ENCODE measurements at places on chromosomes 2 and 18.

DNA sequence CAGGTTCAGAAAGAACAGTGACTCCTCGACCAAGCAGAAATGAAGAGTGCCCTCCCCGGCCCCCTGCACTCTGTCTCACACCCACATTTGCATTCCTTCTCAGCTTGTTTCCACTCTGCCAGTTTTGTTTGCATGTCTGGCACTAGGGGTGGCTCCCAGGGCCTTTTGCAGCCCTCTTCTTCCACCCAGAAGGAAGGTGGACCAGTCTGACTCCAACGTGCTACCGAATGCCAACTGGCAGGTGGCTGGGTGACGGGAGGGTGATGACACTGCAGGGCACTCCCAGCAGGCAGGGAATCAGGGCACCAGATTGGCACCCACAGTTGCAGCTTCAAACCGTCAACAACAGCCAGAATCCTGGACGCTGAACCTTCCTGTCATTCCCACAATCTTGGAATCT is 371.1 kb downstream of the TXNL1 start:
- DNase-seq: no peak

DNA sequence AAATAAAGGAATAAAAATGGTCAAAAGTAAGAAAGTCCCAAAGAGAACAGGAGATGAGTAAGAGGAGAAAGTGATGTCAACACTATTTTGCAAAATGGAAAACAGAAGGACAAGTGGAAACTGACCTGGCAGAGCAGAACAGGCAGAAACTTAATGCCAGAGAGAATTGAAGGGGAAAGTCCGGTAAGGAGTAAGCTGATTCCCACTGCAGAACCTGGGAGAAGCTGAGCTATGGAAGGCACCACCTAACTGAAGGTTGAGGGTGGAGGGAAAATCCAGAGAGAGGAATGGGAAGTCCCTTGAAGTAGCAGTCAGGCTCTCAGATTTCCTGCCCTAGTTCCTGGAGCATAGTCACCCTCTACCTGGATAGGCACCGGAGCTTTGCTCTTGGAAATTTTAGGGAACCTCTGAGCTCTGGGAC is 59.8 kb downstream of the MOGAT1 start:
- no peak for DNase-seq

GRCh38 chr2:135984199-135985017 is 1.0 kb downstream of the DARS1 start:
- DNase-seq: no peak

- DNase-seq: no peak
Observed at GRCh38 chr2:176743671-176744070, 468.9 kb upstream of the HNRNPA3 start.

DNA sequence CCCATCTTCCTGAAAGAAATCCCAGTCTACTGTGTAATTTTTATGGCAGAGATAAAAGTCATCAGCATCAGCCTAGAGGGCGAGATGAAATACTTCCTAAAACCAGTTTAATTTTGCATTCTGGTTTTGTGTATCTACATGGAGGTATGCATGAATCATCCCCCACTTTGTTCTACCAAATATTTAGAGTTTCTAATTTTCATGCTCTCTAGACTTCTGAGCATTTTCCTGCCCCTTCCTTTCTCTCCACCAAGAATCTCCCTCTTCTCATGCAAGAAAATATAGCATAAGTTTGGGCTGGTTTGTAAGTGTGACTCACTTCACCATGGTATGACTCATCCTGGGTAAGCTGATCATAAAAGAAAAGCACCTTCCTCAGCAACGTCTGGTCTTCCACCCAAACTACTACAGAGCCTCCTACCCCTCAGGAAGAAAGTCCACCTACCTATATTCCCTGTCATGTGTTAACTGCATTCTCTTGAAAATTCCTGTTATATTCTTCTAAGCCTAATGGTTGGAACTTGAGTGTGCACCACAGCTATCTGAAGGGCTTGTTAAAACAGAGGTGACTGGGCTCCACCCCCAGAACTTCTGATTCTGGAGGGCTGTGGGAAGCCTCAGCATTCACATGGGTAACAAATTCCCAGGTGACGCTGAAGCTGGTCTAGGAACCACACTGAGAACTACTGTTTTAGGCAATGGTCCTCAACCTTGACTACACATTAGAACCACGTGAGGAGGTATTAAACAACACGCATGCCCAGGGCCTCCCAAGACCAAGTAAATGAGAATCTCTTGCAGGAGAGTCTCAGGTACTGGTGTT is 37.4 kb upstream of the RAPGEF4 start:
- peak; percentile 22 for DNase-seq

GRCh38 chr18:58307441-58307840 is 263.4 kb downstream of the NEDD4L start:
- no peak for DNase-seq

- DNase-seq: no peak
Observed at GRCh38 chr2:35585972-35586371, 769.6 kb upstream of the CRIM1 start.

- no peak for DNase-seq
Observed at GRCh38 chr2:154161286-154161685, 289.6 kb downstream of the GALNT13 start.

GRCh38 chr18:9742524-9743131 is 34.5 kb downstream of the RAB31 start:
- DNase-seq: no peak

DNA sequence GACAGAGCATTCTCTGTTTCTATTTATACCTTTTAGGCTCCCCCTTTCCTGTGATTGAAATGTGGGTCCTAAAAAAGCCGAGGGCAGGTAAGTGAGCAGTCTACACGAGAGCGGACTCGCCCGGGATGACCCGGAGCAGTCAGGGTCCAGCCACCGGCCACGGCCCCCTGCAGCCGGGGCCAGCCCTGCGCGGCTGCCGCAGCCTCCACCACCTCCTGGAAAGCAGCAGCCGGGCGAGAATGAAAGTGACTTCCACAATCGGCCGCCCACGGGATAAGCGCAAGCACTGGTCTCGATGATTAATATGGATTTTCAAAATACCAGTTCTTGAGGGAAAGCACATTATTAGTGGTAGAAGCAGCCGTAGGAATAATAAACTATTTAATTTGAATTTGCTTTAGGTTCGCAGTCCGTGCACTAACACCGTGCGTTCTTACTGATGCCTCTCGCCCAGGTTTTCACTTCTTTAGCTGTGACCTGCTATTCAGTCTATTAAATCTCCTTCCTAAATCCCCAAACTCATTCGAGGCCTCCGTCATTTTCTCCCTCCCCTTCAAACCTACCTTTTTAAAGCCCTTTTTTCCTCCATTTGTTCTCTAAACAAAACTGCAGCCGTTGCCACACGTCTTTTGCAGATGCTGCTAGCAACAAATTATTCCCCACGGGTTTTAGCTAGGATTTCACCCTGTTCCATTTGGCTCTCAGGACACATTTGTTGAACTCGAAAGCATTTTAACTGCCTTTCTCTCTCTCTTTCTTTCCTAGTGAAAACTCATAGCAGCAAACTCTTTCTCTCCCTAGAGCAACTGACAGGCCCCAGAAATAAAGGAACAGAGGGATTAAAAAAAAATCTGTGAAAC is 1015.1 kb upstream of the PIK3C3 start:
- no peak for DNase-seq

DNA sequence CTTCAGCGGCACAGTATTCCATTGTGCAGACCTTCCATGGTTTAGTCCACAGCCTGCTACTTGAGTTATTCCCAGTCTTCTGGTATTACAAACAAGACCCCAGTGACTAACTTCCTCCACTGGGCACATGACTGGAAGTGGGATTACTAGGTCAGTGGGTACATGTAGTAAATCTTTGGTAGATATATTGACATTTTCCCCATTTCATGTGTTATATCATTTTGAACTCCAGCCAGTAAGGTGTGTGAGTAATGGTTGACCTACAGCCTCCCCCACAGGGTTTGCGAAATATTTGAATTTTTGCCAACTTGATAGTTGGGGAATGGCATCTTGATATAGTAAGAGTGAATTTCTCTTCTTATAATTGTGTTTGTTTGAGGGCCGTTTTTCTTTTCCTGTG is 58.8 kb downstream of the RNF144A start:
- DNase-seq: no peak

GRCh38 chr2:134107402-134107801 is 146.5 kb upstream of the MGAT5 start:
- DNase-seq: no peak

DNA sequence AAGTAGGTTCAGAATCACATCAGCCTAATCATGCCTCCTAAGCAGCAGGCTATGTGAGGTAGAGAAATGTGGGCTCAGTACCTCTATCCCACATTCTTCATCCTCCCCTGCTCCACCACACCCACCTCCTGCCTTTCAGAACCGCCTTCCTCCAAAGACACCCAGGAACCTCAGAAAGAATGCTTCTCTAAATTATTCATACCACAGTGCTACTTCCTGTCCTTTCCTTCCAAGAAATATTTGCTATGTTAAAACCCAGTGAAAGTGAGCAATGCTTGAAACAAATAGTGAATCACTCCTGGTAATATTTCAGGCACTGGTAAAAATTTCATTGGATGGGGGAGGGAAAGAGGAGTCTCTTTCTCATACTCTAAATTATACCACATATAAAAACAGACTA is 24.0 kb upstream of the CREB1 start:
- peak; percentile 36 for DNase-seq

DNA sequence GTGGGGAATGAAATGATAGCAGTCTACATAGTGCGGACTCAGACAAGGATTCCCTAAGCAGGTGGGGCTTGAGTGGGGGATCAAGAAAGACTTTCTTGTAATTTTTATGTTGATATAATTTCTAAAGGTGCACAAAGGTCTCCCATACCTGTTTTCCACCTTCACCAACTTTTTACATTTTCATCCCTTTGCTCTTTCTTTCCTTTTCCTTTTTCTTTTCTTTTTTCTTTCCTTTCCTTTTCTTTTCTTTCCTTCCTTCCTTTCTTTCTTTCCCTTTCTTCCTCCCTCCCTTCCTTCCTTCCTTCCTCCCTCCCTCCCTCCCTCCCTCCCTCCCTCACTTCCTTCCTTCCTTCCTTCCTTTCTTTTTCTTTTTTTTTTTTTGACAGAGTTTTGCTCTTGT is 10.1 kb upstream of the TRMT61B start:
- no peak for DNase-seq

GRCh38 chr18:3329471-3329870 is 67.5 kb downstream of the MYL12B start:
- no peak for DNase-seq

GRCh38 chr2:241541564-241542277 is 16.8 kb upstream of the BOK start:
- no peak for DNase-seq

- DNase-seq: no peak
Observed at GRCh38 chr2:54701029-54701428, 22.4 kb upstream of the EML6 start.

- no peak for DNase-seq
Observed at GRCh38 chr18:54220406-54220805, 4.1 kb downstream of the MBD2 start.

GRCh38 chr2:236717120-236717519 is 147.5 kb downstream of the ACKR3 start:
- no peak for DNase-seq

- DNase-seq: no peak
Observed at GRCh38 chr2:8432706-8433336, 249.0 kb upstream of the ID2 start.

GRCh38 chr2:66596256-66596655 is 161.3 kb downstream of the MEIS1 start:
- DNase-seq: no peak

DNA sequence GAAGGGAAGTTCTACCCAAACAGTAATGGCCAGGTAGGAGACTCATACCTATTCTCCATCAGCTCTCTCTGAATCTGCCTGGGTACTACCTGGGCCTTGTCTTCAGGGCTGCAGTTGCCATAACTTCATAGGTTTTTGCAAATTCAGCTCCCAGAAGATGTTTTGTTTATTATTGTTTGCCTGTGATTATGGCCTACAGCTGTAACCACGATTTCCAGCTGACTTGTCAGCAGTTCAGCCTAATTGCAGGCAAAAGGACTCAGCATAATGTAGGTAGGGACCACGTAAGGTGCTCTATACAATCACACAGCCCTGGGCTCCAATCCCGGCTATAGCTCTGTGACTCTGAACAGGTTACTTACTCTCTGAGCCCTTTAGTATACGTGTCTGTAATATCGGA is 187.0 kb upstream of the FN1 start:
- no peak for DNase-seq

DNA sequence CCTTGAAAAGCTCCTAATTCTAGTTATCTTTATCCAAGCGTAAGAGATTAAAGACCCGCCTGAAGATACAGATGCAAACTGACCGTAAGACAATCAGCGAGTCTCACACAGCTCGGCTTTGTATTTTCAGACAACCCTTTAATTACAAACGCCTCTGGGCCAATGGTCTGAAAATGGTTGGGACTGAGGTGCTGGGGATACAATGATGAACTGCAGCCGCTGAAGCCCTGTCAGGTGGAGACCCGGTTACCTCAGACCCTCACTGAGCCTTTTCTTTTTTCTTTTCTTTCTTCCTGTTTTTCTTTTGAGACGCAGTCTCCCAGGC is 715 bp upstream of the CFAP36 start:
- DNase-seq: peak; percentile 36

DNA sequence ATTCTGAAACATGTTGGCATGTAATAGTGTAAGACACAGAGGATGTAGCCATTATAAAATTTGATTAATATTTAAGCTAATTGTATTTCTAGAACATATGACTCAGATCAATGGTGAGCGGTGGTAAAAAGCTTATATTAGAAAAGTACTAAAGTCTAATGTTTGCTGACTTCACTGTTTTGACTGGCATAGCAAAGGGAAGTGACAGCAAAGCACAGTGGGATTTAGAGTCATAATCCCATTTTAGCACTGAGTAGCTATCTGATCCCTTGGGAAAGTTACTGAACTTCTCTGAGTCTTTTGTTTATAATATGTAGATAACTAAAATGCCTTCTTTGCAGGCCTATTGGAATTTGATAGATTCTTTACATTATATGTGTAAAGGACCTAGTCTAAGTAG is 60.4 kb downstream of the KIAA1328 start:
- DNase-seq: no peak

- DNase-seq: no peak
Observed at GRCh38 chr18:78069784-78070664, 820.4 kb downstream of the GALR1 start.

DNA sequence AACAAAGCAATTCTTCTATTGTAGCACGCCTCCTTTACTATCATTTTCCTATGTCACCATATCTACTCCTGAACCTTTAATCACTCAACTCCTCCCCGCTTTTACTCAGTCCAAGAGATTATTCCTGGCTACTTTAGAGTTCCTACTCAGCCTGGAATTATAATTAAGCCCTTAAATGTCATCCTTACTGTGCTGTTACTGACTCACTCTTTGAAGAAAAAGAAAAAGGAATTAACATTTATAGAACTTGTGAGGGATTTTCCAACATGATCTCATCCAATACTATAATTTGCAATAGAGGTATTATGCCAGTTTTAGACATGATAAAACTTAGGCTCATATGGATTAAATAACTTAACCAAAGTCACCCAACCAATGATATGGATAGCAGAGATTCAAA is 61.7 kb downstream of the CCDC88A start:
- no peak for DNase-seq

Data from activated CD8-positive, alpha-beta T cell treated with anti-CD3 and anti-CD28 coated beads, Interleukin-2, amount 10 ng/mL, durations not matched to agents 7 days and 5 days (primary cell).